ENCODE measurements at places on chromosomes 12 and 14.

DNA sequence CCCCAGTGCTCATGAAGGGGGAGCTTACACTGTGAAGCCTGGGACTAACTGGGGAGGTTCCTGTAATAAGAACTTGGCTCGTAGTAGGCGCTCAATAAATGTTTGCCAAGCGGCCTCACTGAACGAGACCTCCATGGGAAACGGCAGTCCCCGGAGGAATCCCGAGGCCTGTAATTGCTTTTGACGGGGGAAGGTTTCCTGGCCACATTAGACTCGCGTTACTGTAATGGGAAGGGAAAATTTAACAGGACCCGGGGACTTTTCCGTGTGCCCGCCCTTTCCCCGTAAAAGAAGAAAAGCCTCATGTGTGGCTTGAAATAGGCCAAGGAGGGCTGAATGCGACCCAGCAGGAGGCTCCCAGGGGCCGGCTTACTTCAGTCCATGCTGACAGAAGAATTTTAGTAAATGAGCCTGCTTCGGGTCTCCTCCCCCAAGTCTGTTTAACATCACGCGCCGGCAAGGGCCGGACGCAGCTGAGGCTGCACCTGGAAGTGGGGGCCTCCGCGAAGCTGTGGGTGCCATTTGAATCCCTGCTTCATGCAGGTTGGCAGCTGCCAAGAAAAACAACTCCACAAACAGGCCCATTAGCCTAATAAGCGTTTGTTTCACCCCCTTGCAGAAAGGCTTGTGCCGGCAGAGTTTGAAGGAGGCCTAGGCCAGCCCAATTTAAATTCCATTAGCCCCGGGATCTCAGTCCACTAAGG lies 39.8 kb upstream of the PWP1 start:
- peak; percentile 97 for DNase-seq

- DNase-seq = no peak
Observed at GRCh38 chr12:38669530-38669929, 235.9 kb downstream of the CPNE8 start.

DNA sequence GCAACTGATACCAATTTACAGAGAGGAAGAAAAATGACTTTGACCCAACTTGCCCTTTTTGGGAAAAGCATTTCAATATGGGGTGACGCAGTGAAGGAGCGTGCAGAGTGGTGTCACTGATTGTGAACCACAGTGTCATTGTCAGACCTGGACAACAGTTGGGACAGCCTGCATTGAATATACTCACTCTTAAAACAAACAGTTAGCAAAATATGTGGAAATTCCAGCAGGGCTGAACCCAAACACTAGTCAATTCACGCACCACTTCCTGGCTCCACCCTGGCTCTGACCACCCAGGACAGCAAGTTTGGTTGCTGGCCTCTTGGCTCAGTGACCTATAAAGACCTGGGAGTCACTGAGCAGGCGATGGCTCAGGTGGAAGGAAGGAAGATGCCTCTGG lies 61.3 kb downstream of the NOS1 start:
- DNase-seq = no peak

- no peak for DNase-seq
Observed at GRCh38 chr12:90245391-90245790, 536.8 kb upstream of the ATP2B1 start.

GRCh38 chr12:3218228-3219171 lies 141.3 kb downstream of the TSPAN9 start:
- DNase-seq = peak; percentile 97

DNA sequence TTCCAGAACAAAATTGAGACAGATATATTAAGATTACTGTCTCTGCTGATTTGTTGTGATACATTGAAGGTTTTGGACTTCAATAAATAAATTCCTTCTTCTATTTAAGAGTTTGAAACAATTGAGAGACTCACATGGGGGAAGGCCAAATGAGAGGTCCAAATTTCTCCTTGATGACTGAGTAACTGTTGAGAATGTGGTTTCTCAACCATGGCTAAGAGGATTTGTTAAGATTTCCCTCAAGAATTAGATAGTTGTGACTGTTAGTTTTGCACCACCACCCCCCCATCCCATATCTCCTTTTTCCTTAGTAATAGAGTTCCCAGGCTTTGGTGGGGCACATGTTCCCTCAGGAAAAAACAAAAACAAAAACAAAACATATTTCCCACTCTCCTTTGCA lies 47.7 kb upstream of the IGF1 start:
- no peak for DNase-seq

GRCh38 chr12:8904665-8905064 lies 9.6 kb upstream of the PHC1 start:
- DNase-seq = no peak

DNA sequence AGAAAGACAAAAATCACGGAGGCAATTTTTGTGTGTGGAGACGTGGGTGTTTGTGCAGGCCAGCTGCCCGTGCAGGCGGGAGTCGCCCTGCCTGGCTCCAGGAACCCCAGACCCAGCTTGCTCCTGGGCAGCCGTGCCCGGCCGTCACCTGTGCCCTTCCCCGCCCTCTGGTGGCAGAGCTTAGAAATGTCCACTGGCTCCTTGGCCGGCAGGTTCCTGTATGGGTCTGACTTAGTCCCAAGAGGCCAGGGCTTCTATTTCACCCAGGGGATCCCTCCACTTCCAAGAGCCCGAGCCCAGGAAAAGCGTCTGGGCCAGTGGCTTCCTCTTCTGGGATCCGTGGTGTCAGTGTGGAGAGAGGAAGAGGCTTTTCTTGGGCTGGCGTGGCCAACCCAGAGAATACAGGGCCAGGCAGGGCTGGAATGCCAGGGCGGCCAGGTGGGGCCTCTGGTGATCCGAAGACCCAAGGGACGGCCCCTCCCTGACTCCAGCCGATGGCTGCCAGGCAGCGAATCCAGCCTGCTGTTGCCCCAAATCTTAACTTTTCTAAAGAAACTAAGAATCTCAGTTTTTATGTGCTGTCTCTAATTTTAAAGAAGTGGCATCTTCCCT lies 120.9 kb downstream of the TMEM132C start:
- peak; percentile 79 for DNase-seq

DNA sequence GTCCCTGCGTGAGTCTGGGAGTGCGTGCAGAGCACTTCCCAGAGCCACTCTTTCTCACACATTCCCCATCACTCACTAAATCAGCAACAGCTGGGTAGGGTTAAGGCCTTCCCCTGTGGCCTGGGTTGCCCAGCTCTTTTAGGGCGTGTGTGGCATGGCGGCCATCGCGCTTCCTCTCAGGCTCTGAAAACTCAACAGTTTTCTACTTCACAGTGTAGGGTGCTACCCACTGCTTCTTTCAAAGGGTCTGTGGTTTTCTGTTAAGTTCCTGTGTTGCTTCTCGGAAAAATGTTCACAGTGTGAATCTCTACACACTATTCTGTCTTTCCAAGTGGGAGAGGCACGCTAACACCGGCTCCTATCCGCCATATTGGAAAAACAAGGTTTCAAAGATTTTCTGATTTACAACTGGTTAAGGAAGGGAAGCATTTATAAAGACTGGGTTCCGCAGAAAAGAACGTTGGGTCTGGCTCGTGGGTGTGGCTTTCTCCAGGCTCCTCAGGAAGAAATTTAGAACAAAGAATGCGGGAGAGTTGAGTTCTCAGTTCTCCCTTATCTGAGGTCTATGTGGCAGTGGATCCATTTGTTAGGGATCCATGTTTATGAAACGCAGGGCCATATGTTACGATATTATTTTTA lies 34.9 kb upstream of the AEBP2 start:
- no peak for DNase-seq

GRCh38 chr12:1102791-1103450 lies 111.9 kb downstream of the ERC1 start:
- no peak for DNase-seq

- no peak for DNase-seq
Observed at GRCh38 chr12:86950043-86950442, 693.9 kb upstream of the MGAT4C start.

GRCh38 chr12:25433024-25433423 lies 120.1 kb downstream of the LMNTD1 start:
- no peak for DNase-seq

- no peak for DNase-seq
Observed at GRCh38 chr12:105393587-105393986, 63.1 kb downstream of the C12orf75 start.

DNA sequence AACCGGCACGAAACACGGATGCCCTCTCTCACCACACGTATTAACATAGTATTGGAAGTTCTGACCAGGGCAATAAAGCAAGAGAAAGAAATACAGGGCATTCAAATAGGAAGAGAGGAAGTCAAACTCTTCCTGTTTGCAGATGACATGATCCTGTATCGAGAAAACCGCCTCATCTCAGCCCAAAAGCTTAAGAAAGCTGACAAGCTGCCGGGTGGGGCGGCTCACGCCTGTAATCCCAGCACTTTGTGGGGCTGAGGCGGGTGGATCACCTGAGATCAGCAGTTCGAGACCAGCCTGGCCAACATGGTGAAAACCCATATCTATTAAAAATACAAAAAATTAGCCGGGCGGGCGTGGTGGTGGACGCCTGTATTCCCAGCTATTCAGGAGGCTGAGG lies 17.7 kb downstream of the OR6S1 start:
- no peak for DNase-seq

DNA sequence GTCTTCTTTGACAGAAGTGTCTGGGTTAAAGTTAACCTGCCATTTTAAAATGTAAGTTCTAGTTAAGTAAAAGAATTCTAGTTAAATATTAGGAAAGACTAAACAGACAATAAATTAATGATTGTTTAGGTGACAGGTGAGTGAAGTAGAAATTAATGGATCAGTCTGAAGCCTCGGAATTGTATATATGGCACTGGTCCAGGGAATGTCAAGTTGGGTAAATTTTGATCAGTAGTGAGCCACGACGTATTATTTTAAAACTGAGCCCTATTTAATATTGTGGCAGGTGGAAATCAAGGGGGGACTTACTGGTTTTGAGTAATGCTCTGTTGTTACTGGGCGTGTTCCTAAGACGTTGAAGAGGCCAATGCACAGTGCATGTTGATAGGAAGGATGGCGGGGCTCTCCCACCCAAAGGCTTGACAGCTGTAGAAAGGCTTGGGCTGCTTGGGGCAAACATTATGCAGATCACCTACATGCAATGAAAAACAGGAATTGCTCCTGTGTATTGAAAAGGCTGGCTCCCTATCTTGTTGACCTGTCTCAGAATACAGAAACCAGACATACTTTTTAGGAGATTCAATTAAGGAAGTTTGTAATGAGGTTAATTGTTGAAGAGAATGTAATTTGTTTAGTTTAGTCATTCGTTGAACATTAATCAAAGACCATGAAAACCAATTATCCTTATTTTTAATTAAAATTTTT lies 5.9 kb upstream of the PPFIBP1 start:
- DNase-seq = peak; percentile 3

GRCh38 chr12:78799649-78800048 lies 64.9 kb upstream of the SYT1 start:
- DNase-seq = peak; percentile 92

DNA sequence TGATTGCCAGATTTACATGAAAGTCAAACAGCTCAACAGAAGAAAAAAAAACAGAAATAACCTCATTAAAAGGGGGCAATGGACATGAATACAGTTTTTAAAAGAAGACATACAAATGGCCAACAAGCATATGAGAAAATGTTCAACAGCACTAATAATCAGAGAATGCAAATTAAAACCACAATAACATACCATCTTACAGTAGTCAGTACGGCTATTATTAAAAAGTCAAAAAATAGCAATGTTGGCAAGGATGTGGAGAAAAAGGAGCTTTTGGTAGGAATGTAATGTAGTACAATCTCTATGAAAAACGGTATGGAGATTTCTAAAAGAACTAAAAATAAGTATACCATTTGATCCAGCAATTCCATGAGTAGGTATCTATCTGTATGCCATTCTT lies 272.1 kb downstream of the CEP128 start:
- no peak for DNase-seq

GRCh38 chr12:96091833-96092232 lies 56.4 kb upstream of the LTA4H start:
- peak; percentile 44 for DNase-seq

DNA sequence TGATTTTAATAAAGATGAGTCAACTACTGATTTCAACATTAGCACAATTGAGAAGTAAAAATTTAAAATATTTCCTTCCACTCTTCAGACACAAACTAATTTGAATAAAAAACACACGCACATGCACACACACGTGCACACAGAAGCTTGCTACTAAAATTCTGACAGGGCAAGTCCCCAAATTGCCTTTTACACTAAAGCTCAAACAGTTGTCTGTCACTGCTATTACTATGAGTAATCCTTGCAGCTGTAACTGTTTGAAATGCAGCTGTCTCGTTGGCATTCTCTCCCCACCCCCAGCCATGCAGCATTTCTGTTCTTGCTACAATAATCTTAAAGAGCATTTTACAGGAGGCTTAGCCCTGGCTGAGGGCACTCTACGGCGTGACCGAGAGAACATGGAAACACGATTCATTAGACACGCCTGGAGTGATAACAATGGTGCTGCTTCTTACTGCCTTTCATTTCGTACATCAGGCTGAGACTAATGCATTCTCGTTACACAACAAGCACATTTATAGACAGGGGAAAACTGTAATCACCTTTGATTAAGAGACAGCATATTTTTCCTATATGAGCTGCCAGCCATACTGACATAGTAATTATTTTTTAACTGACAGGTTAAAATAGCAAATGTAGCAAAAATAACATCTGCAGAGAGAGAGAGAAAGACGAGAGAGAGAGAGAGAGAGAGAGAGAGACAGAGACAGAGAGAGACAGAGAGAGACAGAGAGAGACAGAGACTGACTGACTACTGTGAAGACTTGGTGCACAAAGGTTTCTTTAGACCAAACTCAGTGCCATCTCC lies 153.8 kb downstream of the MED13L start:
- DNase-seq = peak; percentile 99

- DNase-seq = peak; percentile 96
Observed at GRCh38 chr14:81132468-81132867, 88.3 kb downstream of the GTF2A1 start.

DNA sequence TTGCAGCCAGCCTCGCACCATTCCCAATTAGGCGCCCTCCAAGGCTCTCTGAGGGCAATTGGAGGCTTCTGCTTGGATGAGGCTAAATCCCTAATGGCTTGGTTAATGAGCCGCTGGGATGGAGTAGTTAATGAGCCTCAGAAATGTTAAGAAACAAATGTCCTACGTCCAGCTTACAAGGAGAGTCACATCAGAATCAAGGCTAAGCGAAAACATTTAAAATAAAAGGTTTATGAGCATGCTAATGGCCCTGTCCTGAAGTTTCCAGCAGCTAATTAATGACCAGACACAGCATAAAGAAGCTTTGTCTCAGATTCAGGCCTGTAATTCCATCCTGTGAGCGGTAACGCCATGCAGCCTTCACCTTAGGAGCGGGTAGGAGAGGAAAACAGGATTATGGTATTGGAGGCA lies 200.7 kb upstream of the BCL2L14 start:
- DNase-seq = no peak

GRCh38 chr12:52585066-52585465 lies 11.4 kb upstream of the KRT74 start:
- DNase-seq = no peak

- no peak for DNase-seq
Observed at GRCh38 chr14:88003425-88003824, 1.5 kb upstream of the GPR65 start.

DNA sequence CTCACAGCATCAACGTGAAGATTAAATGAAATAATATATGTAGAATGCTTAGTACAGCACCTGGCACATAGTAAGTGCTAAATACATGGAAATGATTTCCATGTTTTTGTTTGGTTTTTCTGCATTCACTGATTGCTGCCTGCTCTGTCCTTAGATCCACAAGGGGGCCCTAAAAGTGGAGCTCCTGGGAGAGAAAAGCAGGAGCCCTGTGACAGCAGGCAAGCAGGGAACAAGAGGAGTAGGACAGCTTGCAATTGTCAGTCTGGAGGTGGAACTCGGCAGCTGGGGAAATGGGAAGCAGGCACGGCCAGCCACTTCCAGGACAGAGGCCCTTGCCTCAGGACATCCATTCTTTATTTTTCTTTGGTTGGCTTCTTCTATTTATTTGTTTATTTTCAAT lies 292.9 kb downstream of the BMP4 start:
- DNase-seq = peak; percentile 11

GRCh38 chr12:75548879-75549278 lies 37.5 kb upstream of the KRR1 start:
- DNase-seq = no peak
